ENCODE measurements at places on chromosomes 7 and 10.

DNA sequence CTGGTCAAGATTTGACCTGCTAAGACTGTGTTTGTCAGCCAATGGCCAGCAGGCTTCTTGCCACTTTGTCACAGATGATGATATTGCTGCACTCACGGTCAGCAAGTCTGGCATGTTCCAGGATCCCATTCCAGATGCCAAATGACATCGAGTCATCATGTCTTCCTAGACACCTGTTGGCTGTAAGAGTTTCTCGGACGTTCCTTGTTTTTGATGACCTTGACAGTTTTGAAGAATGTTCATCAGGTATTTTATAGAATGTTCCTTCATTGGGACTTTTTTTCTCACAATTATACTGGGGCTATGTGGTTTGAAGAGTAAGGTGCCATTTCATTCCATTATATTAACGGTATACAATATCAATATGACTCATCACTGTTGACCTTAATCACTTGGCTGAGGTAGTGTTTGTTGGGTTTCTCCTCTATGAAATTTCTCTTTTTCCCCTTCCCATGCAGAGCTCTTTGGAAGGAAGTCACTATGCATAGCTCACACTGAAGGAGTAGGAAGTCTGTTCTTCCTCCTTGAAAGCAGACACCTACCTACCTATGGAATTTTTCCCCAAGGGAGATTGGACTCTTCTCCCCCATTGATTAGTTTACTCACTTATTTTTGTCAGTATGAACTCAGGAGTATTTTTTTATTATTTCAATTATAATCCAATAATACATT is 31.6 kb downstream of the HECW1 start:
- DNase-seq = no peak

DNA sequence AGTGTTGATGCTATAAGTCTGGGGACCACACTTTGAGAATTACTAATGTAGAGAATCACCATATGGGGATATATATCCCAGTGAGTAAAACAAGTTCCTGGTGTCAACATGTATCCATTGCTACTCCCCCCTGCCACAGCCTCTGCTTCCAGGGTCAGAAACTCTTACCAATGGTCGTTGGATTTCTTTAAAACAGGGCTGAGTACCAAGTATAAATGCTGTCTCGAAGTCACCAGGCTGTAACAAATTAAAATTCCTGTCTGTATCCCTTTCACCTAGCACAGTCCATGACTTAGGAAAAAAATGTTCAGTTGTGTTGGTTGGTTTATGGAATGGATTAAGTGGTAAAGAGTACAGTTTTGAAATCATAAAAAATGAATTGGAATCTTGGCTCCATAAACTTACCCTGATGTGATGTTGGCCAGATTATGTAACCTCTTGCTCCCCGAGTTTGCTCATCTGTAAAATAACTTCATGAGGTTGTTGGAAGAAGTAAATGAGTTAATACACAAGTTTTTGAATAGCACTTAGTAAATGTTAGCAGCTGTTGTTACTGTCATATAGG is 364.0 kb upstream of the LRGUK start:
- no peak for DNase-seq

- no peak for DNase-seq
Measured at GRCh38 chr7:76054123-76055120, 6.5 kb downstream of the MDH2 start.

GRCh38 chr10:63665670-63666134 is 144.5 kb downstream of the REEP3 start:
- DNase-seq = no peak

GRCh38 chr10:5305374-5305773 is 59.4 kb upstream of the UCN3 start:
- DNase-seq = no peak

DNA sequence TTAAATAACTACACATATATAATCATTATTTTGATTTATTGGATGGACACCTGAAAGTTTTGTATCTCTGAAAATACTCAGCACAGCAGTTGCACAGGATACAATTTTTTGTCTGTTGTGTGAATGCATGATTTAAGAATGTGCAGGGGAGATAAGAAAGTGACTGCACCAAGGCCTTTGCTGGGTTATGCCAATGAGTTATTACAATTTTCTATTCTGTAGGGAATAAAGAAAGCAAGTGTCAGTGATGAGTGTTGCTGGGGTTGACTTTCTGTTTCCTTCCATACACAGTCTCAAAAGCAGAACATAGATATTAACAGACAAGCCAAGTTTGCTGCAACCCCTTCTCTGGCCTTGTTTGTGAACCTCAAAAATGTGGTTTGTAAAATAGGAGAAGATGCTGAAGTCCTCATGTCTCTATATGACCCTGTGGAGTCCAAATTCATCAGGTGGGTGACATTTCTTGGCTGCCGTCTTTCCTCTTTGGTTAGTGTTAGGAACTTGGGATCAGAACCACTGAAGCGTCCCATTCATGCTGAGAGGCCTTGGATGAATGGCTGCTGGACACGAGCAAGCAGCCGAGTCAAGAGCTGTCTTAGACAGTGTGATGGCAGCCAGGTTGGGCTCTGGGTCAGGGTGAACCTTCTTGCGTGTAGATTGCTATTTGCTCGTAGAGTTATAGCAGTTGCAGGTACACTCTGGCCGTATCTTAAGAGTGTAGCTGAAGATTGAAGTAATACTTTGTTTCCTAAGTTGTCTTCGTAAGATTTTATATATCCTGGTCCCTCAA is 92.8 kb downstream of the DOCK1 start:
- no peak for DNase-seq

- DNase-seq = no peak
Measured at GRCh38 chr7:25718596-25718995, 433.4 kb upstream of the NFE2L3 start.

DNA sequence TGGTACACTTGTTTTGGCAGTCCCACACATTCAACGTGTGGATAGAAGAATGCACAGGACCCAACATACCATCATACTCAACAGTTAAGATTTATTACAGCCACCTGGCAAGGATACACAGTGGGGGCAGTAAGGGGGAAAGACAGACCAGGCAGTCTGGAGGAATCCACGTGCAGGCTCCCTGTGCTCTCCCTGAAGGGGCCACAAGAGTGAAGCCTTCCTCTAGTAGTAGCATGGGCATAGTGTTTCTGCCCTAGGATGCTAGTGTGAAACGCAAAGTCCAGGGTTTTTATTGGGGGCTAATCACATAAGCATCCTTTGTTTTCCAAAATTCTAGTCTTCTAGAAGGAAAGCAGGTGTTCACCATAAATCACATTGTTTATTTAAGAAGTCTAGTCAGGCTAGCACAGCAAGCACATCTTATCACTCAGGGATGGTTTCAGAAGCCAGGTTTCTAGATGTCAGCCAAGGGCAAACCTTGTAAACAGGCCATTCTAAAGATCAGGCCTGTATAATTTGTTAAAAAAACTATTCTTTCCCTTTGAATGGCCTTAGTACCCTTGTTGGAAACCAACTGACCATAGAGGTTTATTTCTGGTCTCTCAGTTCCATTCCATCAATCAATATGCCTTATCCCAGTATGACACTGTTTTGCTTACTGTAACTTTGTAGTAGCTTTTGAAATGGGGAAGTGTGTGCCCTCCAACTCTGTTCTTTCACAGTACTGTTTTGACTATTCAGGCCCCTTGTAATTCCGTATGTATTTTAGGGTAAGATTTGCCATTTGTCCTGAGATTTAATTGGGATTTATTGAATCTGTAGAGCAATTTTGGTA is 12.4 kb upstream of the TFAM start:
- no peak for DNase-seq

GRCh38 chr10:78894841-78895195 is 173.9 kb upstream of the ZMIZ1 start:
- no peak for DNase-seq

GRCh38 chr7:7920481-7920880 is 48.1 kb upstream of the GLCCI1 start:
- no peak for DNase-seq

GRCh38 chr7:124557587-124557986 is 208.0 kb downstream of the GPR37 start:
- DNase-seq = no peak

DNA sequence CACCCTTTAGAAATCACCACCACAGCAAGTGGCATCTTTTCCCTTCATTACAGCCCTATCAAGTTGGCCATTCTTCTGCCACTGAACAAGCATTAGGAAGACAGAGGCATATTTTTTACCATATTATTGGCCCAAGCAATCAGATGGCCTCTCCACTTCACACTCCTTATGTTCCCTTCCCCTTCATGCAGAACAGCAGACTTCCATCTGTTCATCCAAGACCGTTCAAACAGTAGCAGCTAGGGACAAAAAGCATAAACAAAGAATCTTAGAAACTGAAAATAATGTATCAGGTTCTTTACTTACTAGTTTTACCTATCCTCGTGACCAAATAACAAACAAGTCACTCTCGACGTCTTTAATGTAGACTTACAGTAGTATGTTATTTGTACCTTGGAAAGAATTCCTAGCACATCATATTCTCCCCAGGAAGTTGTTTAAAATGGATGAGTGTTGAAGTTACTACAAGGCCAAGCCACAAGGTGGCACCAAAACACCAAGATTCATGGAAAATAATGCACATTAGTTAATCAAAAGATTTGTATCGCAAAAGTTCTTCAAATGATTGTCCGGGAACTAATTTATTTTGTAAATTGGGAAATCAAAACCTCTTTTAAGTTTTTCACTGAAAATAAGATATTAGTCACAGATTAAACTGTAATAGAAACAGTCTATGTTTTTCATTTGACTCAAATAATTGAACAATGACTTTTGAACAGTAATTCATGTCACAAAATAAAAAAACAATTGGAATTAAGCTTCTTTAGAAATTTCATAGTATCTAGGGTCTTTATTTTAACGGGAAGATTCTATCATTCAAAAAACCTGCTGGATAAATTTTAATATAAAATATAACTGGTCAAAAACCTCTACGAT is 112.1 kb downstream of the VPS41 start:
- DNase-seq = peak; percentile 66

DNA sequence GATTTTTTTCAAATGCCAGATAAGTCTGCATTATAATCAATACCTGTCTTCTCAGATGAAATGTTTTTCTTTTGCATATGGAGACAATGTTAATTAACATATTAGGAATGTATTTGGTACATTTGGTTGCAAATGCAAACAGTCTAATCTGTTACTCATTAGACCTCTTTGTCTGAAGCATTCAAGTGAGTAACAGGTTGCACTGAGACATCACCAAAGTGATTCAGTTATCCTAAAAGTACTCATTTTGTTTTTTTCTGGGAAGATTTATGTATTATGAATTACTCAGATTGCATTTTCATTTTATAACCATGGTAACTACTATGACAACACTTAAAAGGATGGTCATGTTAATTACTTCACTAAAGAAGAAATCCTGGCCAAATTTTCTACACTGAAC is 513.6 kb downstream of the HTR7 start:
- no peak for DNase-seq

GRCh38 chr10:15735763-15736162 is 16.0 kb upstream of the ITGA8 start:
- no peak for DNase-seq

- no peak for DNase-seq
Measured at GRCh38 chr7:139575338-139575680, 51.8 kb downstream of the CLEC2L start.

- DNase-seq = no peak
Measured at GRCh38 chr7:137992104-137992549, 9.8 kb downstream of the CREB3L2 start.

- DNase-seq = no peak
Measured at GRCh38 chr10:103350175-103350516, 794 bp downstream of the PCGF6 start.

DNA sequence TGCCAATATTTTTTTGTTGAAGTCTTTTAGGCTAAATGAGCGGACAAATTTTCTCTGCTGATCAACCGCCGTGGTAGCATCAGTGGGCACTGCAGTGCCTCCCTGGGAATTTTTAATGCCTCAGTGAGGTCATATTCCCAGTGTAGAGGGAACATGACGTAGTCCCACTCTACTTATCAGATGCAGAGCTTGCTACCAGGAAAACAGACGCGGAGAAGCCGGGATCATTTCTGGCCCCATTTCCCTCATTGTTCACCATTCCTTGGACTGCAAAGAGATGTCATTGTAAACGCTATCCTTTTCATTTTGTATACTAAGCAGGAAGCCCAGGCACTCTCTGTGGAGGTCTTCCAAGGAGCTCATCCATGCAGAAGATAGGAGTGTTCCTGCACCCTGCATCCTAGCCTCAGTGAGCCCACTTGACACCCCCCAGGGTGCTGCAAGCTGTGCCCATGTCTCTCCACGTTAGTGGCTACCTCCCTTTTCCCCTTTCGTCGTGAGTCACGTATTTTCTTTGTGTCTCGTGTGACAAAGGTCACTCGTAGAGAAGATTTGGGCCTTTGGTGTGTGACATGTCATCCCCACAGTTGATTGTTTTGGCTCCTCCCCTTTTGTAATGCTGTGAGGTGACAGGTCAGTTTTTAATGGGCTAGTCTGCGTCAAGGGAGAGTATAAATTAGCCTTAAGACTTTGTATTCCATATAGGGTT is 145.5 kb downstream of the TCF7L2 start:
- DNase-seq = no peak

- no peak for DNase-seq
Measured at GRCh38 chr7:112042631-112043030, 163.6 kb downstream of the DOCK4 start.

DNA sequence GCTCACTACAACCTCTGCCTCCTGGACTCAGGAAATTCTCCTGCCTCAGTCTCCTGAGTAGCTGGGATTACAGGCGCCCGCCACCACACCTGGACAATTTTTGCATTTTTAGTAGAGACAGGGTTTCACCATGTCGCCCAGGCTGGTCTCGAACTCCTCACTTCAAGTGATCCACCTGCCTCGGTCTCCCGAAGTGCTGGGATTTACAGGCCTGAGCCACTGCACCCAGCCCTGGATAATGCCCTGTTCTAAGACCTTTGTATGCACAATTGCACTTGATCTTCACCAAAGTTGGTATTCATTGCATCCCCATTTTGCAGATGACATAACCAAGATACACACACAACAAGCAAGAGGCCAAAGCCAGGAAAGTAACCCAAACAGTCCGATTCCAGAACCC is 97.7 kb upstream of the CARD11 start:
- DNase-seq = no peak

- no peak for DNase-seq
Measured at GRCh38 chr10:100519311-100520051, at the start of gene SEC31B. TSS of gene SEC31B (minus strand) at chr10:100519861. CDS start at chr10:100516952, 2,909 bp downstream.

- DNase-seq = no peak
Measured at GRCh38 chr7:37225285-37225969, 223.2 kb downstream of the ELMO1 start.

DNA sequence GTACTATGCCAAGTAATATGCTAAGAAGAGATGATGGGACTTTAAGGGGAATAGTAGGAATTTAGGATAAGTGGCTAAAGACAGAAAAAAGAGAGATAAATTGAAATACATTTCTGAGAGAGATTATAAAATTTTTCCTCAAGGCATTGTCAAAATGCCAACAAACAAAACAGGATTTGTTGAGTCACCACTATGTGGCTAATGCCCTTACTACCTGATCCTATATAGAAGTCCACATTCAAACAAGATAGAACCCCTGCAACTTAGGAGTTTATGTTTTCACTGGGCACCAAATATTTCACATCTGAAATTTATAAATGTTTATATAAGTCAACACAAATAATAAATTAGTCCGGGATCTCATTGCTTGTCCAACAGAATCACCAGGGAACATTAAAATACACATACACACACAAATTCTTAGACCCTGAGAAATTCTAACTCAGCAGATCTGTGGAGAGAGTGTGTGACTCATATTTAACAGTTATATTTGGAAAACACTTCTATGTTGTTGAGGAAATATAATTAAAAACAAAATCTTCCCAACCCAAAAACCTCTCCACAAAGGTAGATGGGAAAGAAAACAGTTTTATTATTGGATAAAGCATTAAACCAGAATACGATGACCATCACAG is 154.3 kb downstream of the PPP1R3A start:
- no peak for DNase-seq

GRCh38 chr10:129030603-129030895 is 436.5 kb upstream of the MGMT start:
- no peak for DNase-seq

GRCh38 chr7:152076324-152076821 is 50.9 kb downstream of the GALNT11 start:
- peak; percentile 7 for DNase-seq
